ENCODE measurements at places on chromosomes 12 and 14. TPM values are rescaled to one million over a fixed set of nuclear protein-coding genes. Genes with fewer than 3 reads are reported as not detected.

- no peak for DNase-seq
Observed at GRCh38 chr12:75707983-75708382, 196.6 kb upstream of the KRR1 start.

- no peak for DNase-seq
Observed at GRCh38 chr12:105024928-105025327, 38.8 kb downstream of the NOPCHAP1 start.

Gene DHRS2
- polyA plus RNA-seq = 0.15 TPM

Gene CORO1C
- 596 TPM for polyA plus RNA-seq

- no peak for DNase-seq
Observed at GRCh38 chr14:104956290-104956890, 21.8 kb downstream of the AHNAK2 start.

GRCh38 chr12:38555620-38556591 lies 239.3 kb downstream of the ALG10B start:
- no peak for DNase-seq

Gene CCDC197
- not detected for polyA plus RNA-seq

- peak; percentile 51 for DNase-seq
Observed at GRCh38 chr12:57899010-57899662, 42.2 kb upstream of the ATP23 start.

Measured in AG04450 (cell line).